Epithelial cell of prostate (primary cell): ENCODE measurements at places on chromosomes 5 and 9.

DNA sequence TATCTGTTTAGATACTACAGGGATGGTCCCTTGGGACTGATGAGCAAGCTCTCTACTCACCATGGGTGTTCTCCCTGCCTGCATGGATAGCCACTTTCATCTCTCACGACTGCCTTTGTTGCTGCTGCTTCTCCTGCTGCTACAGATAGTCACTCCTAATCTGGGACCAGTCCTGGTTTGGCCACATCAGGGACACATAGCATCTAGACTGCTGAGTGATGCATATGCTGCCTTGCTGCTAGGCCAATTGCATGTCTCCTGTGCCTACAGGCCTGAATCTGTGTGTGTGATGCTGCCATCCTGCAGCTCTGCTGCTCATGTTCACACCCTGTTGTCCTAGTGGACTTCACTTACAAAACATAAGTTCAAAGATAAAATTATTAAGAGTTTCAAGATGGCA, 297.1 kb downstream of the HCN1 start:
- DNase-seq: no peak

DNA sequence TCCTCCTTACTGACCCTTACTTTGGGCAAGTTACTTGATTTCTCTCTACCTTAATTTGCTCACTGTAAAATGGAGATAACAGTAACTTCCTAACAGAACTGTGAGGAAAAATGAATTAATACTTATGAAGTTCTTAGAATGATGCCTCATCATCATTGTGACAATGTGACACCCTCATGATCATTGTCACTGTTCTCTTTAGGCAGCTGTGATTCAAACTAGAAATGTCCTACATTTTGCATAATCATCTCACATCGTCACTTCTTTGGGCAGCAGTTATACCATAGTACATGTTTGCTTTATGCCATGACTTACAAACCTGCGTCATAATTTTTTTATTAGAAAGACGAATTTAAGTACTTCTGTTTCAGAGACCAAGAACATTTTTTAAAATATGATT, 9.7 kb downstream of the SLC30A5 start:
- no peak for DNase-seq

DNA sequence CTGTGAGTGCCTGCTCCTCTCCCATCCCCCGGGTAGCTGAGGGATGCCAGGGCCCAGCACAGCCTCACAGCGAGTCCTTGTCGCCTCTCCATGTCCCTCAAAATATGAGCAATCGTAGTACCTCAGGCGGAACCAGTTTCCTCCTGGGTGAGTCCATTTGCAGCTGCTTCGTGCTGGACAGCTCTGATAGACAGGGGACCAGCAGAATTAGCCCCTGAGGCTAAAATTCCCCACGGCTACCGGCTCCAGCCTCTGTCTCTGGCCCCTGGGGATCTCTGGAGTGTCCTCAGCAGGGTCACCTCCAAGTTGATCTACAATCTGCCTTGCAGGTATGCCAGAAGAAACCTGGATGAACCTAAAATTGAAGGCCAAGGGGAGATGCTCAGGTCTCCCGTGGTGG, 115.8 kb upstream of the FBXL7 start:
- no peak for DNase-seq

- DNase-seq: no peak
Observed at GRCh38 chr9:76269789-76270188, 124.4 kb downstream of the RFK start.

- DNase-seq: no peak
Observed at GRCh38 chr5:178231539-178232123, 971 bp downstream of the PHYKPL start.

GRCh38 chr9:994005-994404, 17.6 kb downstream of the DMRT3 start:
- no peak for DNase-seq

DNA sequence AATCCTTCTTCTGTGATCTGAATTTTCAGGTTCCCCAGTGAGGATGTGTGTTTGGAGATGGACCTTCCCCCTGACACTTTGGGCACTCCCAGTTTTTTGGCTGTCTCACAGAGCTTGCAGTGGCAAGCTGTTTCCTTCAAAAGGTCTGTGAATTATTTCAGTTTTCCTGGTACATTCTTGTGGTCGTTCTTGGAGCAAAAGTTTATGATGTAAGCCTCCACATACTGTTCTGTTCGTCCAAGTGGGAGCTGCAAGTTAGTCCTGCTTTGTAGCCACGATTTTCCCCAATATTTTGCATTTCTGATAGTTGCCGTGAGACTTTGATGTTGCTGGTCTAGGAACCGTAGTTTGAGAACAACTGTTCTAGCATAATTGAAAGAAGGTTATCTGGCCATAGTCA, 88.3 kb downstream of the MTAP start:
- no peak for DNase-seq

- DNase-seq: no peak
Observed at GRCh38 chr5:127995556-127995955, 88.0 kb upstream of the SLC12A2 start.

DNA sequence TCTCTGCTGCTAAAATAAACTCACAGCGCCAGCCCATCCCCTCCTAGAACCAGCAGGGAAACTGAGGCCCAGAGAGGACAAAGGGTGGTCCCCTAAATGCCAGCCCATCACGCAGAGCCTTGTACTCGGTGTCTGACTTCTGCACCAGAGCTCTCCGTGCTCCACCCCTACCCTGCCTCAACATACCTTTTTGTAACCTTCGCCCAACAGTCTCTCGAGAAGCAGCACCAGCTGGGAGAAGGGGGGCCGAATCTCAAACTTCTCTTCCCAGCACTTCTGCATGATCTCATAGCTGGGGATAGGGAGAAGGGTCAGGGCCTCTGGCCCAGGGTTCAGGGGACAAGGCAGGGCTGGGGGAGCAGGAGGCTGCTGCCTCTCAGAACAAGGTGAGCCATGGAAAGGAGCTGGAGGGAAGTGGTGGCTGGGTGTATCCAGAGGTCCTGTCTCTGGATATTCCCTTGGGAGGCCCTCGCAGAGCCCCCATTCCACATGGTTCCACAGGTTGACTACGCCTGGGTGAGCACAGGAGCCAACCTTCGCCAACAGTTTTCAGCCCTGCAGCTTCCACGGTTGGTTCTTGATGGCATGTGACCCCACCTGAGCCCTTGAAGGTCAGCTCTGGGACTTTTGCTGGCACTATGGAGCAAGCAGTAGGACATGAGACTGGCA, 32.3 kb upstream of the CSF1R start:
- DNase-seq: no peak

GRCh38 chr5:15252331-15252730, 247.6 kb upstream of the FBXL7 start:
- no peak for DNase-seq

GRCh38 chr5:158301186-158301585, 442.2 kb upstream of the CLINT1 start:
- DNase-seq: no peak

DNA sequence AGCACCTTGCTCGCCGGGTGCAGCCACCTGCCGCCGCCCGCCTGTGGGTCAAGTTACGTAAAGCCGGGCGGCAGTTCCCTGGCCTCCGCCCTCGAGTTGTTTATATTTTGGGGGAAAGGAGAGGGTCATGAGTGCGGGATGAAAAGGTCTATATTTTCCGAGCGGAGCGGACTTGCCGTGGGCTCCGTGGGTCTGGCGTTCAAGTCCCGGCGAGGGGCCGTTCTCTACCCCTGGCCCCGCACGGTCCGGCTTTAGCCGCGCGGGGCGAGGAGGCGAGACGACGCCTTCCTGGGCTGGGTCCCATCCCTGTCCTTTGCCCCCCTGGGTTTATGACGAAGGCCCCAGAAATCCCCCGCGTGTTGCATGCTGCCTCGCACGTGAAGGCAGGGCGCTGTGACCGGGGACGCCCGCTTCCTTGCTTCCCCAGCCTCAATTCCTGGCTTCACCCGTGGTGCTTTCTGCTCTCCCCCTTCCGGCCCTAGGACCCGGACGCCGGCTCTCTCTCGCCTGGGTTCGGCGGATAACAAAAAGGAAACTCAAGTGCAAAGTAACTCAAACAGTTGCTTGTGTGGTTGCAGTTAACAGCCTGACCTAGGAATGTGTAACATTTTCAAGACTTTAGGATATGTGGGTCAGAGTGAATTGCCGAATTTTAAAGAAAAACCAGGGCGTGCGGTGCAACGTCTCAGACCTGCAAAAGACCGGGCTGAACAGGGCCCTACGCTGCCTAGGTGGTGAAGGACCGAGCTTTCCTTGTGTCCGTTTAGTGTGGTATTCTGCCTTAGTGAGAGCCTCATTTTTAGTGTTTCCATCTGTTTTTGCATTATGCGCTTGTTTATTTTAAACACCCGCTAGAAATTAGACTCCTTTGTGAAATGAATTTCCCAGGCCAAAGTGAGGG, 810 bp downstream of the VPS13A start:
- DNase-seq: no peak

- no peak for DNase-seq
Observed at GRCh38 chr5:71973563-71973962, 133.7 kb upstream of the MAP1B start.

GRCh38 chr5:42302186-42302585, 121.1 kb upstream of the GHR start:
- DNase-seq: no peak

DNA sequence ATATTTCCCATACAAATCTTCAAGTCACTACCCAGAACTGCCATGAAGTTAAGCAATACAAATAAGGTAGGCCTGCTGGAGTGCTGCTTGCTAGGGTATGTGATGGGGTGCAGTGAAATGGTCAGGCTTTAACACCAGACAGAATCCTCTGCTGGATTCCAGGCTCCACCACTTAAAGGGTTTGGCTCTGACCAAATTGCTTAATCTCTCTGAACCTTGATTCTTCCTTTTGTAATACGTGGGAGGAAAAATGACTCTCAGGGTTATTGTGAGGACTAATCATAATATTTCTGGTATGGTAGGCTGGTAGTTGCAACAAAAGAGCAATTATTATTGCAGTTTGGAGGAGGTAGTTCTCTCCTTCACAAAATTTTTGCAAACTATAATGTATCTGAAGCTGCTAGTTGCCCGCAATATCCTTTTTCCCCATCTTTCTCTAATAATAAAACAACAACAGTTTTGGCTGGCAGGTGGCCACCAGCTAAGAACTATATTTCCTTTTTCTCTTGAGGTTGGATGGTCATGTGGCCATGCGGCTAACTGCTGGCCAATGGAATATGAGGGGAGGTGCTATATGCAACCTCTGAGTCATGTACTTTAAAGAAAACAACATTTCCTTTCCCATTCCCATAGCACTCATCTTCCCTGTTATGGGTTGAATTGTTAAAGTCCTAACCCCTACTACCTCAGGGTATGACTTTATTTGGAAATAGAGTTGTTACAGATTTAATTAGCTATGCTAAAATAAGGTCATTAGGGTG, 44.1 kb downstream of the CCL28 start:
- DNase-seq: no peak

GRCh38 chr9:114621975-114622609, 11.0 kb downstream of the TMEM268 start:
- DNase-seq: no peak

GRCh38 chr5:129670957-129671500, 76.9 kb upstream of the MINAR2 start:
- no peak for DNase-seq

GRCh38 chr9:116070256-116070914, 83.2 kb upstream of the PAPPA start:
- no peak for DNase-seq

DNA sequence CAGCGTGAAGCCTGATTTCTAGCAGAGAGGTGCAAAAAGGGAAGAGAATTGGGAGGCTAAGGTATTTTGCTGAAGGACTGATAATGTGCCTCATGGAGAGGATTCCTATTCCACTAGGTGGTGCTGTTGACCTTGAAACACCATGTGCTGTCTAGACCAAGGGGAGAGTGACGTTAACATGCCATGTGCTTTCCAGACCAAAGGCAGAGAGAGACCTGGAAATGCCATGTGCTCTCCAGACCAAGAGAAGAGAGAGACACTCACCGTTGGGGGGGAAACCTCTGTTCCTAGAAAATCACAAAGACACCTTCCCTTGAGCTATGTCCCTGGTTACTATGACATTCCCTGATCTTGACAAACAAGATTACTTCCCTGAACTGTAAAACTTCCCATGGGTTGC, 286.0 kb upstream of the TUSC1 start:
- DNase-seq: peak; percentile 8

DNA sequence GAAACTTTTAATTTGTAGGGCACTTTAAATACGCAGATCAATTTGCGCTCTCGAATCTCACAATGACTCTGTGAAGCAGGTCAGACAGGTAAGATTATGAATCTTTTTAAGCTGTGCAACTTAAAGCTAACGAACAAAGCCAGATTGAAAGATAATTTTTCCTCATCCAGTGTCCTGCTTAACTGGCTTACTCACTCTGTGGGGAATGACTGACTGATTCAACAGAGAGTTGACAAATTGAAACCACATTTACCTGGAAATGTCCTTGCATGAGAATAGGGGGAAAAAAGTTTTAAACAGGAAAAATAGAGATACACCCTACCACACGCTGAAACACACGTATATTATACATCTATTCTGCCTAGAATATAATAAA, 187.9 kb downstream of the MAN2A1 start:
- peak; percentile 18 for DNase-seq

- no peak for DNase-seq
Observed at GRCh38 chr9:134187110-134187531, 22.8 kb upstream of the RNU6ATAC start.

- no peak for DNase-seq
Observed at GRCh38 chr9:8751406-8751930, 951.9 kb upstream of the DMAC1 start.

- no peak for DNase-seq
Observed at GRCh38 chr9:86039991-86040860, 59.1 kb downstream of the GOLM1 start.

DNA sequence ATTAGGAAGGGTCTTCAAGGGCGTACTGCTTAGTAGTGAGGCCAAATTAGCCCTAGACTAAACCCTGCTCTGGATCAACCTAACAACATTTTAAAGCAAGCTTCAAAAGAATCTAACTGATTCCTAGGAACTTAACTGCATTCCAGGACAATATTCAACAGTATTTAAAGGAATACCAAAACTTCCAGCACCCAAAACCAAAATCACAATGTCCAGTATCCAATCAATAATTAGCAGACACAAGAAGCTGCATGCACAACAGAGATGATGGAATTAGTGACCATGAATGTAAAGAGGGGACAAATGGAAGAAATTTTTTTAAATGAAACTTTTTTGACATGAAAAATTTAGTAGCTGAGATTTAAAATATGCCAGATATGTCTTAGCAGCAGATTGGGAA, 53.9 kb downstream of the CETN3 start:
- DNase-seq: no peak

DNA sequence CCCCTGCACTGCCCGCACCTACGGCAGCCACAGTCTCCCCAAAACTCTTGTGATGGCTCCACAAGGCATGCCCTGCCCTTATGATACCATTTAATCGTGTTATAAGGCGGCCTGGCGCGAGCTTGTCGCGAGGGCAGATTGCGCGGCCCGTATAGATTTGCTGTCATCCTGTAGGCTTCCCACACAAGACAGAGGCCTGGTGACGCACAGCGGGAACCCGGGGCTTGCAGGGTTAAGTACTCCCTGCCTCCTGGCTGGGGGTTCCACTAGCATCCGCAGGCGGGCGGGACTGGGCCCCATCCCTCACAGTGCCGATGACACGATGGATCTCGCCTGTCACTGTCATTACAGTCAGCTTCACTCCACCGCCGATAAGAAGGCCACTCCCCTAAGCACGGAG, 364.9 kb upstream of the IRX2 start:
- no peak for DNase-seq

GRCh38 chr9:89431930-89432725, 65.8 kb downstream of the SEMA4D start:
- DNase-seq: no peak

- no peak for DNase-seq
Observed at GRCh38 chr5:151451626-151452520, 4.5 kb downstream of the SLC36A1 start.

- no peak for DNase-seq
Observed at GRCh38 chr5:172892713-172893112, 58.7 kb downstream of the ERGIC1 start.
